ENCODE measurements at places on chromosomes 1 and 21.

DNA sequence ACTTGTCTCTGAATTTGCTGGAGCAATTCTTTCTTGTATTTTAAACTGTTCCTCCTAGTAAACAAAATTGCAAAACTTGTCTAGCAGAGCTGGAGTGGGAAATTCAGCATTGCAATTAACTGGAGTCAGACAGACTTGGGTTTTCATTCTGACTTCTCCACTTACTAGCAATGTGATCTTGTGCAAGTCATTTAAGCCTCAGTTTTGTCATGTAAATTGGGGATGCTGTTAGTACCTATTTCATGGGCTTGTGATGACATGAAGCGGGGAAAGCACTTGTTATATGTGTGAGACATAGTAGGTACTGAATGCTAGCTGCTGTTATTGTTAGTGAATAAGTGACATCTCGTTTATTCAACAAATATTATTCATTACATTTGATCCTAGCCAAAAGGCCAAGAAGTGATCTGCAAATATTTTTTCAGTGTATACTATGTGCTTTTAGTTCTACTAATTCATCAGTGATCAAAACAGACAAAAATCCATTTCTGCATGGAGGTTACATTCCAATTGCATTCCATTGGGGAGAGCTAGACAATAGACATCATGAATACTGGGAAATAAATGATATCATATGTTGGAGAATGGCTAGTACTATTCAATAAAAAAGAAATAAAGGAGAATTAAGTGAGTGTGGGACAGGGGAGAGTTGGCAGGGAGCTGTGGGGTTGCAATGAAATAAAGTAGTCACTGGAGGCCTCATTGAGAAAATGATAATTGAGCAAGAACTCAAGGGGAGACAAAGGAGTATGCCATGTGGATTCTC lies 47.1 kb downstream of the CACHD1 start:
- no peak for DNase-seq

GRCh38 chr1:156616463-156616862 lies 2.8 kb upstream of the HAPLN2 start:
- no peak for DNase-seq

DNA sequence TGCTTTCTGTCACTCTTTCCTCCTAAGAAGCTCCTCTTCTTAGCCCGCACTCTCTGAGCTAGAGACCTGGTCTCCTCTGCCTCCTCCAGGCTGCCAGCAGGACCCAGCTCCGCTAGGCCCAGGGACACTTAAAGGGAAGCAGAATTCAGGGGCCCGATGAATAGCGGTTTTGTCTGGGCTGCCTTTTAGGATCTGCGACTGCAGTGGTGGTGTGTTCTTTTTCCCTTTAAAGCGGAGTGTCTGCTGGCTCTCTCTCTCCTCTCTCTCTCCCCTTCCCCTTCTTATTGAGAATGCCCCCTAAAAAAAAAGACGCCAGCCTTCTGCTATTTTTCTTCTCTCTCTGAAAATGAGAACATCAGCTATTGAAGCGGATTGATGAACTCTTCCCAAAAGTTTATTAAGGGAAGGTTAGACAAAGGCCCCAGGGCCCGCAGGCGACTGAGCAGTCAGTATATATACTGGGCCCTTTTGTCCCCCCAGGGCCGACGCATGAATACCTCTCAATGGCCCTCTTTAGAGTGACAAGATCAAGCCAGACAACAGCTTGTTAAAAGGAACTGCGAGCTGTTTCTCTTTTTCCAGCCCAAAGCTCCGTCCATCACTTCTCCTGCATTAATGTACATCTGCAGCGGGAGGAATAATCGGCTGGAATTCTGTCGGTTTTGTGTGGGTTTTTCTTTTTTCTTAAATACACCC lies 27.0 kb downstream of the PAX7 start:
- DNase-seq = no peak

GRCh38 chr1:70809069-70809468 lies 238.5 kb downstream of the PTGER3 start:
- no peak for DNase-seq

GRCh38 chr21:9735421-9735961 lies 785.9 kb upstream of the TPTE start:
- DNase-seq = no peak

- peak; percentile 81 for DNase-seq
Measured at GRCh38 chr21:25573409-25574206, 33.7 kb downstream of the MRPL39 start.

GRCh38 chr1:220843481-220844011 lies 35.7 kb upstream of the HLX start:
- DNase-seq = no peak

DNA sequence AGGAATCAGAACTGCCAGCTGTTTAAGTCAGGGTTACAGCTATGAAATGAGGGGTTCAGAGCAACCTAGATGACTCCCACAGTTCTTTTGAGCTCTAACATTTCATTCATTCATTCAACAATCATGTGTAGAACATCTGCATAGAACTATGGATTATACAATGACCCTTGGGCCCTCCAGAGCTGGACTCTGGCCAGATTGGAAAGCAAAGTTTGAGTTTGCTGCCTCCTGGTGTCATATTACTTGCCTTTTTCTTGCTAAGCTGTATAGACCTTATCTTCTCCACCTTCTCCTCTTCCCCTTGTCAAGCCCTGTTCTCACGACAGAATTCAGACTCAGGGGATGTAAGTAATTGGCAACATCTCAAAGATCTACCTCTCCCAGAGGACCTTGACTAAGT lies 4.0 kb downstream of the CASQ2 start:
- DNase-seq = no peak

DNA sequence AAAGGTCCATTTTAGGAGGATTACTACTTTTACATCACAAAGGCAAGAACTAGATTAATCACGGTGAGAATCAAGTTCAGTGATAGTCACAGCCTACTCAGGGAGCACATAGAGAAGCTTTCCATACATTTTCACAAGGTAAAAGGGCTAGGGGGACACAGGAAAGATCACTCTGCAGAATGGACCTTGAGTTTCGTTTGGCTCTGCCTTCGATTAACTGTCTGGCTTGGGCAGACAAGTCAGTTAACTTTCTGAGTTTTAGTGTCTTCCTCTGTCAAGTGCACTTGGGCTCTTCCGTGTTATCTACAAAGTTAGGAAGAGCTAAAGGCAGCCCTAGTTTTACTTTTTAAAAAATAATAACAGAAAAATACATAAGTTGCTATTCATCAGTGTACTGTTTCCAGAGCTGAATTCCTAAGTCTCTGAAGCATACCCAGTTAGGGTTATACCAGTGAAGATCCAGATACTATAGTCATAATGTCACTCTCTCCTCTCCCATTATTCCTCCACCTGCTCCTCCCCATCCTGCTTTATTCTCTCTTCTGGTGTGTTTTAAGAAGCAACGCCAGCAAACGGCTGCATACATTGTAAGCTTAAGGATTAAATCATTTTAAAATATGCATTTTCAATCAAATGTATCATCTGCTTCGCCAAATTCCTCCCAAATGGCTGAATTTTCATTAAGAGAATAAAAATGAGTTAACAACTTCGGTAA lies 1.7 kb downstream of the CEP170 start:
- DNase-seq = no peak

Data from stimulated activated CD4-positive, alpha-beta T cell treated with anti-CD3 and anti-CD28 coated beads, Interleukin-2, amount 100 ng/mL, for 4 hours (primary cell).